Activated CD4-positive, alpha-beta T cell treated with anti-CD3 and anti-CD28 coated beads for 4 hours (primary cell): ENCODE measurements at places on chromosomes 7 and 10.

DNA sequence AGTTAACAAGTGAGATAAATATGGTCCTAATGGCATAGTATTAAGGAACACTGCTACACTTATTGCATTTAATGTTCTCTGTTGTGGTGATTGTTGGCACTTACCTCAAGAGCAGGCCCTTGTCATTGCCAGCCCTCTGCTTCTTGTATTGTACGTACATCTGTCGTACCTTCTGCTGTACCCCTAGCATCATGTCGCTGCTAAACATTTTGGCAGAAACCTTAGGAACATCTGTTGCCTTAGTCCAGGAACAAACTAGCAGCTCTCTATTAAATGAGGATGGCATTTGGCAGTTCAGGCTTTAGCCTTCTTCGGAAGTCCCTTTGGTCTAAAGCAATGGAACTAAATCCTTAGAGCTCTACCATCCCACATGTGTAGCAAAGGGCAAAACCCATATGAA lies 47.6 kb downstream of the PRKG1 start:
- no peak for DNase-seq

- DNase-seq = peak; percentile 17
Measured at GRCh38 chr10:29392376-29393021, 103.6 kb downstream of the LYZL1 start.

GRCh38 chr10:96125142-96125515 lies 5.0 kb upstream of the ZNF518A start:
- DNase-seq = no peak

DNA sequence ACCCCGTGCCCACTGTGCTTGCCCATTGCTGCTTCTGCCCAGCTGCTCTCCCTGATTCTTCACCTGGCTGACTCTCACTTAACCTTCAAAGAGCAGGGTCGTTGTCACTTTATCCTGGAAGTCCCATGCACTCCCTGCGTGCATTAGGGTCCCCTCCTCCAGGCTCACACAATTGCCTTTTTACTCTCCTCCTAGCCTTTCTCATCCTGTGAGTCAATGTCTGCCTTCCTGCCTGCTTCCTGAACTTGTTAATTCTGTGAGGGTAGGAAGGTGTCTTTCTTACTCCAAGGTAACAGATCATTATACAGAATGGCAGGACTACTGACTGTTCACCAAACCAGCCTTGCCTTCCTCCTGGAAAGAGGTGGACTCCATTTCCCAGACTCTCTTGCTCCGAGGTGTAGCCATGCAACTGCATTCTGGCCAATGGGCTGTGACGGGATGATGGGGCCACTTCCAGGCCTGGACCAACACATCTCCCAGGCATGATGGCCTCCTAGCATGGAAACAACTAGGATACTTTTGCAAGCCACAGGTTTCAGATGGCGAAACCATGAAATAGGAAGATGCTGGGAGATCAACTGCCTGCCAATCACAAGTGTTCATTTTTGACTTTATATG lies 54.7 kb downstream of the ARHGAP22 start:
- no peak for DNase-seq

DNA sequence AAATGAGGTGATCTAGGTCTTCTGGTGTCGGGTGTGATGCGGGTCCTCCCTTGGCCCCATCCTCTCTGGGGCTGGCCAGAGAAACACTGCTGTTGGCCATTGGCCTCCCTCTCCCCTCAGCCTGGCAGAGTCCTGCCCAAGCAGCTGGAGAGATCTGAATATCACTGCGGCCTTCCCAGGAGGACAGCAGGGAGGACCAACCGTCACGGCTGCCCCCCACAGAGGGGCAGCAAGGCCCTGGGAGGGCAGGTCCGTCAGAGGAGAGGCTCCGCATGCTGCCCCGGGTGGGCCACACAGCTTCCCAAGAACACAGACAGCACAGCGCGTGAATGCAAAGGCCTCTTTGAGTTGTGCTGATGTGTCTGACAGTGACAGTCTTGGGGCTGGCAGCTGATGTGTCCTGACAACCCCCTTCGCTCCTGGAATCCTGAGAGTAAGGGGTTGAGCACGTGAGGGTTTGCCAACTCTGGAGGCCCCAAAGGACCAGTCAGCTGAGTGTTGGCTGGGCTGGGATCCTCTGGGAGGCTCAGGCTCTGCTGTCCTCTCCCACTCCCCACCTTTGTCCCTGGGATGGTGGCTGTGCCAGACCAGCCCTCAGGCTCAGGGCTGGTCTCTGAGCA lies 132.5 kb upstream of the UNC5B start:
- DNase-seq = no peak

DNA sequence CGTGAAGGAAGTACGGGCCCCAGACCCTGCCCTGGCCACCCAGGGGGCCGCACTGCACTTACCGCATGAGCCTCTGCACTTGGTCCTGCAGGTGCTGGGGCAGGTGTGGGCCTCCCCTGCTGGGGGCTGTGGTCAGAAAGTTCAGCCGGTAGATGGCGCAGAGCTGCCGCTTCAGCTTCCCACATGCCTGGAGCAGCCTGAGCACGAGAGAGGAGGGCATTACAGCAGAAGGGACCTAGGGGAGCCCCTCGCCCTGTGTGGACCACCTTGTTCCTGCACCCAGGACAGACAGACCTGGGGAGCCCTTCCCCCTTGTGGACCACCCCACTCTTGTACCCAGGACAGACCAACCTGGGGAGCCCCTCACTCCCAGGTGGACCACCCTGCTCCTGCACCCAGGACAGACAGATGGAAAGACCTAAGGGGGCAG lies 8.7 kb upstream of the PYROXD2 start:
- DNase-seq = no peak

DNA sequence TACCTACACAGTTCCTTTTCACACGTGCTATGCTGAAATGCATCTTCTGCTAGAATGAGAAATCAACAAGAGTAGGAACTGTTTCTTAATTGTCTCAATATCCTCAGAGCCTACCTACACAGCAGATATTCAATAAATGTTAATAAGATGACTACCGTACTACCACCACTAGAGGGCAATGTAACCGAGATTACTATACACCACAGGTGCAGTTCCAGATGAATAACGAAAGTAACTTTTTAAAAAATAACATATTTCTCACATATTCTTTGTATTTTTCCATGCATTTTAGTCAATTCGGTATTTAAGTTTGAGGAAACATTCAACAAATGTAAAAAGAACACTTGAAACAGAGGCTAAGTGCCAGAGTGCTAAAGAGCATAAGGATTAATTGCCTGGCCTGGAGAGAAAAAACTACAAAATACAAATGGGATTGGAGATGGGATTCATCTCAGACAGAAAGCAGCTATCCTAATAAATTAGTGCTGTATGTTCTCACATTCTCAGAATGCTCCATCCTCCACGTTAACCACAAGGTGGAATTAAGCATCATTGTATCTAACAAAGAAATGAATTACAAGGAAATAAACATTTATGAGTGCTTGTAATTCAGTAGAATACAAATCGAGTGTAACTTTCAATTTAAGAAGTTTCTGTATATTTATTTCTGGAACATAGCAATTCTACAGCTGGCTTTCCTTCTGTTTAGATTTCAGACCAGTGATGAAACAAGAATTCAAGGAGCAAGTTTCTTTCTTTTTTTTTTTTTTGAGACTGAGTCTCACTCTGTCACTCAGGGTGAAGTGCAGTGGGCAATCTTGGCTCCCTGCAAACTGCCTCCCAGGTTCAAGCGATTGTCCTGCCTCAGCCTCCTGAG lies 20.3 kb upstream of the HECTD2 start:
- DNase-seq = peak; percentile 36

DNA sequence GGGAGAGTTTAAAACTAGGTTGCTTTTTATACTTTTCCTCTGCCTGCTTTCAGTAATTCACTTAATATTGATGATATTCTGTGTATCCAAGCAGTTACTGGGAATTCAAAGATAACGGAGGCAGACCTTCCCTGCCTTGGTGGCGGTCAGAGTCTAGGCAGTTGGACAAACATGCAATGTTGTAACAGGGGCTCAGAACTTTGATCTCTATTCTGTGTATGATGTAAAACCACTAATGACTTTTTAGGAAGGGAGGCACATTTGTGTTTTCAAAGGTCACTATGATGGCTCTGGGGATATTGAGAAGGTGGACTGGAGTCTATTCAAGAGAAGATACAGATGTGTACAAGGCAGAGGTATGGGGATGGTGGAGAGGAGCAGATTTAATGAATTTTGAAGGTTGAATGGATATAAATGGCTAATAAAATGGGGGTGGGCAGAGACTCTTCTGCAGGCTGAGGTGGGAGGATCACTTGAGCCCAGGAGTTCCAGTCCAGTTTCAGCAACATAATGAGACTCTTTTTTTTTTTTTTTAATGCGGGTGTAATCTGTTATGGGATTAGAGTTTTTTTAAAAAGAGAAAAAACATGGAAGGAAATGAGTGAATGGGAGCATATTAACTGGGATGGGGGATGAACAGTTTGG lies 5.7 kb upstream of the PON2 start:
- DNase-seq = no peak

- DNase-seq = no peak
Measured at GRCh38 chr10:104601166-104601565, 39.9 kb upstream of the SORCS3 start.

GRCh38 chr7:132771301-132771730 lies 195.0 kb upstream of the PLXNA4 start:
- DNase-seq = peak; percentile 8

DNA sequence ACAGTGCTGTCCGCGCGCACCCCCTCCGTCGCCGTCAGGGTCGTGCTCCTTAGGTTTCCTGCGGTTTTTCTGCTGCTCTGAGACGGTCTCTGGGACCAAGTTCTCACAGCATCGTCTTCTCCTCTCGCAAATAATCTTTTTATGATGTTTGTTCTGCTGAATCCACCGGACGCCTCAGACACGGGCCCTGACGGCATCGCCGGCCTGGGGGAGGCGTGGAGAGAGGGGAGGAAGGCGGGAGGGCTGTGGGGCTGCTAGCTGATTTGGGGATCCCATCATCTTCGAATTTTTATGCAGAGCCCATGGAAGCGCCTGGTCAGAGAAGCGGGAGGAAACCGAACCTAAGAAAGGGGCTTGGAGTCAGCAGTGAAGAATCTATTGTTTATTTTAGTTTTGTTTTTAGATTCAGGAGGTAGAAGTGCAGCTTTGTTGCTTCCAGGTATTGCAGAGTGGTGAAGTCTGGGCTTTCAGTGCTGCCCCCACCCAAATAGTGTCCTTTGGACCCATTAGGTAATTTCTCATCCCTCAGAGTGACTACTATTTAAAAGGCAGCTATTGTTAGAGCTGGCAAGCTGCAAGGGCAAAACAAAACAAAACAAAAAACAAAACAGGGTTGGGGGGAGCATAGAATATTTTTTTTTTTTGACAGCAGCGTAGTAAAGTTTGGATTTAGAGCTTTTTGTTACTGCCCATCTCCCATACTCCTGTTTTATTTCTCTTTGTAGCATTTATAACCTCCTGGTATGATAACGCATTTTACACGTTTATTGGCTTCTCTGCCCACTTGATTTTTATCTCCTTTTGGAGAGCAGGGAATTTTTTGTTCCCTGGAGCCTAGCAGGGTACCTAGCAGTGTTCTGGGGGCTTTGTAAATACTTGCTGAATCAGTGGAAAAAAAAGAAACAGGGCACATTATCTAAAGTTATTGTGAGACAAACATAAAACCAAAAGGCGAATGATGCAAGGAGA lies 92.6 kb downstream of the SPAG6 start:
- peak; percentile 43 for DNase-seq

DNA sequence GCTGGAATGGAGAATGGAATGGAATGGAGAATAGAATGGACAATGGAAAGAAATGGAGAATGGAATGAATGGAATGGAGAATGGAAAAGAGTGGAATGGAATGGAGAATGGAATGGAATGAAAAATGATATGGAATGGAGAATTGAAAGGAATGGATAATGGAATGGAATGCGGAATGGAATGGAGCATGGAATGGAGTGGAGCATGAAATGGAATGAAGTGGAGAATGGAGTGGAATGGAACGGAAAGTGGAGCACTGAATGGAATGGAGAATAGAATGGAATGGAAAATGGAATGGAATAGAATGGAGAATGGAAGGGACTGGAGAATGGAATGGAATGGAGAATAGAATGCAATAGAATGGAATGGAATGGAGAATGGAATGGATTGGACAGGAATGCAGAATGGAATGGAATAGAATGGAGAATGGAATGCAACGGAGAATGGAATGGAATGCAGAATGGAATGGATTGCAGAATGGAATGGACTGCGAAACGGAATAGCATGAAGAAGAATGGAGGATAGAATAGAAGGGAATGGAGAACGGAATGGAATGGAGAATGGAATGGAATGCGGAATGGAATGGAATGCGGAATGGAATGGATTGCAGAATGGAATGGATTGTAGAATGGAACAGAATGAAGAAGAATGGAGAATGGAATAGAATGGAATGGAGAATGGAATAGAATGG lies 89.4 kb downstream of the NSUN6 start:
- DNase-seq = no peak

DNA sequence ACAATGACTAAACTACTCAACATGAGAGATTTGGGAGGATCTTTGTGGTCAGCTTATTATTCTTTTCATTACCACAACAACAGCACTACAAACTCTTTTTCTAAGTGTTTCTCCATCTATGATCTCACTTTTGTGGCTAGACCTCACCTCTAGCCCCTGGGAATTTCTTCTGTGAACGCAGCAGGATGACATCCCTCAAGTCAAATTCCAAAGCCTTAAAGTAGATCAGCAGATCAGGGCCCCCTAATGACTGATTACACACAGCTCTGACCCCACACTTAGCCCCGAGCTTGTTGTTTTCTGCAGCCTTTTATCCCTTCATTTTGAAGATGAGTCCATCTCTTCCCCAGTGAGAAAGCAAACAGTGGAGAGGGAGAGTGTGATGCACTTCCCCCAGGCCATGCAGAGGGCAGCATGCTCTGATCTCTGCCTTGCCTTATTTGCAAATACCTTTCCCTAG lies 27.3 kb downstream of the TFAM start:
- DNase-seq = no peak

GRCh38 chr7:97381815-97382554 lies 264.5 kb downstream of the SDHAF3 start:
- DNase-seq = no peak

DNA sequence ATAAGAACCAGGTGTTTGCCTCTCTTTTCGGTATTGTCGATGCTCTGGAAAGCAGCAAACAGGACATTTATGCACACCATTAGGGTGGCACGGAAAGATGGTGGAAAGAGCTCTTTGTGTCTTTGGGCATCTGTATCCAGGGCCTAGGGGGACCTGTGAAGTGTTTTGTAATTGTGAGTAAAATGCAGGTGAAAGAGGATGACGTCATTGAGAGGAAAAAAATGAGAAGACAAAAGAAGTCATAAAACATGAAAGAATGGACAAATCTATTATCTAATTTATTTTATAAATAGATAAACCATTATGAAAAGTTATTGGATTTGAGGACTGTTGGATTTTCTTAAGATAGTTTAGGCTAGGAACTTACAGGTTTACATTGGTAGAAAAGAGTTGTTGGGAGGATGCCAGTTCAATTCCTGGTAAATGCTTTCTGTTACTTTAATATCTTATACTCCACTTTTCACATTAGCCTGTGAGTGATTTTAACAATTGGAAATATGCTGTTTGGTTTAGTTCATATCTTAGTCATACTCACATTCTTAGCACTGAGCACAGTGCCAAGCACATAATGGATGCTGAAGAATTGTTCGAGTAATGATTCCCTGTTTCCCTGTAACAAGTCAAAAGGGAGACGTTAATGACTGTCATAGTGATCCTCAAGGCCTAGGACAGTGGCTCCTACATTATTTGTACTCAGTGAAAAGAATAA lies 62.6 kb downstream of the EXOC4 start:
- DNase-seq = no peak

- no peak for DNase-seq
Measured at GRCh38 chr7:149021725-149022062, 6.6 kb downstream of the PDIA4 start.
